Dorsolateral prefrontal cortex (tissue), 122 donors: ENCODE measurements at places on chromosomes 12 and 14.
A peak's percentile ranks its signal among the peaks of the same experiment; 100 is the strongest.

GRCh38 chr12:27316947-27317346, 15.7 kb upstream of the BMAL2 start:
- no peak for DNase-seq

GRCh38 chr14:29734732-29735131, 192.9 kb downstream of the PRKD1 start:
- DNase-seq = no peak

- DNase-seq = no peak
Observed at GRCh38 chr14:72568296-72568992, 325.5 kb downstream of the DPF3 start.

- DNase-seq = no peak
Observed at GRCh38 chr14:22579236-22579635, 9.8 kb downstream of the DAD1 start.

DNA sequence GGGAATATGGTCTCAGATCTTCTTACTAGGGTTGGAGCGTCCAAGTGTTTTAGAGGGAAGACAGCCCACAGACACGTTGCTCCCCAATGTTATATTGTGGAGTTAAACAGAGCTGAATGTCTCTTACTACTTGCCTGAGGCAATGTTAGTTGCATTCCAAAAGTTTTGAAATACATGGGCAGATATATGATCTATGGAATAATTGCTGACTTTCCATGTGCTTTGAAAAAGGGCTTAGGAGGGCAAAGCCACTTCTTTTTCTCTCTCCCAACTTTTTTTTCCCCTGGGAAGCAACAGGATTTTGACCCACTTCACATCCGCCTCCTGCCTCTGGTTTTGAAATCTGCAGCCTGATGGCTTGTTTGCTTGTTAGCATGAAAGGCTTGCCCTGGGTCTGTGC, 33.7 kb upstream of the PAX9 start:
- no peak for DNase-seq

DNA sequence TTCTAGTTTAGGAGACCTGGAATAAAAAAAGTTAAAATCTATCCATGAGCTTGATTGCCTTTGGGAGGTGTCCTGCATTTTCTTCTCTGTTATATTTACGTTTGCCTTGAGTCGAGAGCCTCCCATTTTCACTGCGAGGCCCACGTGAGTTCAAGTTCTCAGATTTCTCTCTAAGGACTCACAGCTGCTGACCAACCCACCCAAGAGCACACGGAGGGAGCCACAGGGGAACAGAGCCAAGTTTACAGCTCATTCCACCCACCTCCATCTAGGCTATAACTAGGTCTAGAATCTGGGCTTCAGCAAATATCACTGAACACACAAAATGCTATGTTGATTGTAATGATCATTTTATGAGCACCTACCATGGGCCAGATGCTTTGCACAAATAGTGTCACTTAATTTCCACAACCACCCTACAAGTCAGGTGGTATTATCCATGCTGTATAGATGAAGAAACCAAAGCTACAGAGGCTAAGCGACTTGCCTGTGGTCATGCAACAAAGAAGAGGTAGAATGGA, 16.7 kb downstream of the ALDH1L2 start:
- DNase-seq = peak; percentile 45

DNA sequence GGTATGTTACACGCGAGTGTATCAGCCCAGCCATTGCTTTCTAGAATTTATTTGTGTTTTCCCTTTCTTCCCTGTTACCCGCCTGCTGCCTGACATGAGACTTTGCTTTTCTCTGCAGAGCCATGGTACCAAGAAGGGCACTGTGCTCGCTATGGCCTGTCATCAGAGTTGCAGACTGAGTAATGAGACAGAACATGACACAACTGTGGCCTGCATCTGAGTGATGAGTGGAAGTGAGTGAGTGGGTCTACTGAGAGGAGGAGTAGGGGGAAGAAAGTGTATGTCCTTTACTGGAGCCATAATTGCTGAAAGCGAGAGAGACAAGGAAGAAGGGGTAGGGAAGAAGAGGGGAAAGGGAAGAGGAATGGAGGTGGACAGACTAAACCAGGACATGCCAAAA, 2.9 kb downstream of the RILPL1 start:
- DNase-seq = no peak

GRCh38 chr14:88106377-88106776, 101.4 kb downstream of the GPR65 start:
- DNase-seq = no peak

DNA sequence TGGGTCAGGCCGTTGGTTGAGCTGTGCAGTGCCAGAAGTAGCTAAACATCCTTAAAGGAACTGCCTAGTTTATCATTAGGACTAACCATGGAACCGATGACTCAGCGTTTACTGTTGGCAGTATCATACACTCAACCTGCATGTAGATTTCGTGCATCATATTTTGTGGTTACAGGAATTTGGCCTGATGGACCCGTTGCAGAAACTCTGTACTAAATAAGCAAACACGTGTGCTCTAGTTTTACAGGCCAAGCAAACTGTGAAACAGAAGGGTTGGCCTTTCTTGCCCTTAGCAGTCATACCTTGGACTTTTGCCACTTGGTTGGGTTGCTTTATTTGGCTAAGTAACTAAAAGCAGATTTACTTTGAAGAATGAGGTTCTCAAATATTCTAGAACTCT, 35.6 kb downstream of the DGLUCY start:
- no peak for DNase-seq

- DNase-seq = no peak
Observed at GRCh38 chr12:26692407-26692806, 140.6 kb downstream of the ITPR2 start.

- DNase-seq = no peak
Observed at GRCh38 chr14:86521843-86522242, 991.9 kb downstream of the FLRT2 start.

- DNase-seq = no peak
Observed at GRCh38 chr14:106619606-106620005, 1093.2 kb downstream of the TMEM121 start.

DNA sequence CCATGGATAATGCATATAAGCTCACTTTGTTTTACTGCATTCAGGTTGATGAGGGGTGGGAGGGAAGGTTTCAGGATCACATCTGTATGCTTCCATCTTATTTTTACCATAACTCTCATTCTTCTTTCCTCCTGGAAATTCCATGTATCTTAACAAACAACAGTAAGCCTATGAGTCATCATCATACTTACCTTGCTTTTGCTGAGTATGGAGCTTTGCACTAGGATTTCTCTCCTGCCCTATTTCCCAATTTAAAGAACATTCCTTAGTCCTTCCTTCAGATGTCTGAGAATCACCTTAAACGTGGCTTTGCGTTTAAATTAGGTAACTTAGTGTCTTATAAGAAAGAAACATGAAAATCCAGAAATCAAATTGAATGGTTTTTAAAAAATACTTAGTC, 1.6 kb upstream of the CLEC14A start:
- DNase-seq = no peak

DNA sequence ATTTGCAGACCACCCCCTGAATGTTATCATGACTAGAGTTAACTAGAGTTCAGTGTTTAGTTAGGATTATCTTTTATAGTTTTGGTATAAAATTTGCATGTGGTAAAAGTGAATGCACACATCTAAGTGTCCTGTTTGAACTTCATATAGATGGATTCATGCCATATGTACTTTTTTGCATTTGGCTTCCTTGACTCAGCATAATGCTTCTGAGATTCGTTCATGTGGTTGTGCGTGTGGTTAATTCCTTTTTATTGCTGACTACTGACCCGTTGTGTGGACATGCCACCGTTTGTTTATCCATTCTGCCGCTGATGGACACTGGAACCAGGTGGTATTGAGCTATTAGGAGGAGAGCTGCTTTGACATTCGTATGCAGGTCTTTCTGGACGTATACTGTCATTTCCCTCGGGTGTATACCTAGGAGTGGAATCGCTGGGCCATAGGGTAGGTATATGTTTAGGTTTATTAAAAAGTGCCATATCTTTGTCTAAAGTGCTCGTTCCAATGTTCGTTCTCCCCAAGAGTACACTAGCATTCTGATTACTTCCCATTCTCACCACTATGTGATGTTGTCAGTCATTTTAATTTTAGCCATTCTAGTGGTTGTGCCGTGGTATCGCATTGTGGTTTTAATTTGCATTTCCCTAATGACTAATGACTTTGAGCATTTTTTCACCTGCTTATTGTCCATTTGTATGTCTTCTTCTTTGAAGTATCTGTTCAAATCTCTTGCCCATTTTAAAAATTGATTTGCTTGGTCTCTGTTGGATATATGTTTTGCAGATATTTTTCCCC, 37.7 kb downstream of the RIN3 start:
- no peak for DNase-seq
